ENCODE measurements at places on chromosomes 2 and 18.

- no peak for DNase-seq
Measured at GRCh38 chr2:6352906-6353515, 512.7 kb downstream of the CMPK2 start.

DNA sequence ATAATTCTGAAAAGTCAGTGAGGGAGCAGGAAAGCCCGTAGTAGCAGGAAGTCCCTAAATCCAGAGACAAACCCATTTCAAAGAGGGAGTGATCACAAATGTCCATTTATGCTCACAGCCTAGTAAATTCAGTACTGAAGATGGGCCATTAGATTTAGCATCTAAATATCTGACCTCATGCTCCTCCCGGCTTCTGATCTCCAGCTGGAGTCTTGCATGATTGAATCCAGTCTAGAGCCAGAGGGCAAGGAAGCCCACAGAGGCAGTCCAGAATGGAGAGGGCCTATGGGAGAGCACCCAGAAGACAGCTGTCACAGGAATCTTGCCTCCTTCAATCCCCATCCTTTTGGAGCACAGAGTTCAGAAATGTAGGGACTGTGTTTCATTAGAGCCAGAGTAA, 16.0 kb upstream of the ST8SIA3 start:
- no peak for DNase-seq

- peak; percentile 65 for DNase-seq
Measured at GRCh38 chr2:32427672-32428610, 71.1 kb downstream of the BIRC6 start.

DNA sequence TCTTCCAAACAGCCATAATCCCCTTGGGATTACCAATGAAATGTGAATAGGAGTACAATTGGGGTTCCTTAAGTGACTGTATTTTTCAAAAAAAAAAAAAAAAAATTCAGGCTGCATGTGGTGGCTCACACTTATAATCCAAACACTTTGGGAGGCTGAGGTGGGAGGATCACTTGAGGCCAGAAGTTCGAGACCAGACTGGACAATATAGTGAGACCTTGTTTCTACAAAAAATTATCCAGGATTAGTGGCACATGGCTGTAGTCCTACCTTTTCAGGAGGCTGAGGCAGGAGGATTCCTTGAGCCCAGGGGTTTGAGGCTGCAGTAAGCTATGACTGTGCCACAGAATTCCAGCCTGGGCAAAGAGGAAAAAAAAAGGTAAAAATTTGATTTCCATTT, 189.6 kb upstream of the GATA6 start:
- DNase-seq, result no peak

GRCh38 chr18:34976899-34977837, 64.0 kb upstream of the MAPRE2 start:
- peak; percentile 69 for DNase-seq

GRCh38 chr2:41847744-41848441, 199.9 kb upstream of the PKDCC start:
- DNase-seq, result no peak

DNA sequence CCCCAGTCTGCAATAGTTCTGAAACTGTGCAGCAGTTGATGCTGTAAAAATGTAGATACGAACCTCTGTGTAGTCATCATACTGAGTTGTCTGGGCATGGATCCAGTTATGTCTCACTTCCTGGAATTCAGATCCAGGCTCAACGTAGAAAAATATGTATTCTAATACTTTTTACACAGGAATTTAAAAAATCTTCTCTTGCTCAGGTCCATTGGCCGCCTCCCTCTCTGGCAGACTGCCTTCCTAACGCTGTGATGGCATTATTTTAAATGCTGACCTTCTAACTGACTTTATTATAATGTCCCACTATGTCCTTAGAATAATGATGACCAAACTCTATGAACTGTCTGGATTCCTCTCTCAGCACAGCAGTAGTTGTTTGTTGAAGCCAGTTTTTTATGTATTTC, 119.6 kb downstream of the FEZ2 start:
- no peak for DNase-seq

- no peak for DNase-seq
Measured at GRCh38 chr2:224405841-224406370, 4.0 kb upstream of the FAM124B start.

DNA sequence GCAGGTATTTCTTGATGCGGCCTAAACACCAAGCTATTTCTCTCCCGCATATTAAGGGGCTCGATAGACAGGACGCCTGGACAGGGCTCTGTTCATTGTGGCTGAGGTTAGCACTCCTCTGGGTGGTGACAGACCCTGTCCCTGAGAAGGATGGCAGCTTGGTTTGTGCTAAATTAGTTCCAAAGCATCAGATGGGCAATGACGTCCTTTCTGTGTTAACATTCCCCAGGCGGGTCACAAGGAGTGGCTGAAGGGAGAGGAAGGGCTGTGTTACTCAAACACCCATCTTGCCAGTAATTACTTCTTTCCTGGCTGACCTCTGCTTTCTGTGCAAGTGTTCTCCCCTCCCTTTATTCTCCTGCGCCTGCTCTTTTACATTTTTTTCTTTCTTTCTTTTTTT, 75.0 kb downstream of the TMEM247 start:
- no peak for DNase-seq

- no peak for DNase-seq
Measured at GRCh38 chr2:170113168-170113894, 64.6 kb upstream of the MYO3B start.

GRCh38 chr18:40555914-40556313, 1399.1 kb upstream of the PIK3C3 start:
- DNase-seq, result no peak

GRCh38 chr2:84969511-84970209, 1.3 kb upstream of the KCMF1 start:
- DNase-seq, result no peak

DNA sequence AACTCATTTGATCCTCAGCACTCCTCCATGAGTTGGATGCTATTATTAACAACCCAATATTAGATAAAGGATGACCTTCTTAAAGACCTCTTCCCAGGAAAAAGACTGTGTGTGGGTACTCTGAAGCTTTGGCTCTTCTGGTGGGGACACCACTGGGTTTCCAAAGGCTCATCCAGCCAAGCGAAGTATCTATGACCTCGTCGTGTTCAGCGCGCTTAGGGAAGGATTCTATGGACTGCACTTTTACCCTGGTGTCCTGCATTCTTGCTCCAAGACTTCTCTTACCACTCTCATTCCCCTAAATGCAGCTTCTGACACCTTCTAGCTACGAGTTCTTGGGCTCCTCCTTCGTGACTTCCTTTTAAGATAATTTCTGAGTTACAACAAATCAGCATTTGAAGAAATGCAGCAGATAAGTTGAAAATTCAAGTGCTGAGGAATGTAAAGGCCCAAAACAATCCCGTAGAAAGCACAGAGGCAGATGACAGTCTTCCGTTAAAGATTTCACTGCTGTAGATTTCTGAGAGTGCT, 673 bp upstream of the HNMT start:
- no peak for DNase-seq

GRCh38 chr2:42457011-42457410, 36.8 kb downstream of the KCNG3 start:
- DNase-seq, result no peak

All from NCI-H526 (cell line).